ENCODE measurements at places on chromosomes 5 and 9. TPM values are rescaled to one million over a fixed set of nuclear protein-coding genes. Genes with fewer than 3 reads are reported as not detected.

DNA sequence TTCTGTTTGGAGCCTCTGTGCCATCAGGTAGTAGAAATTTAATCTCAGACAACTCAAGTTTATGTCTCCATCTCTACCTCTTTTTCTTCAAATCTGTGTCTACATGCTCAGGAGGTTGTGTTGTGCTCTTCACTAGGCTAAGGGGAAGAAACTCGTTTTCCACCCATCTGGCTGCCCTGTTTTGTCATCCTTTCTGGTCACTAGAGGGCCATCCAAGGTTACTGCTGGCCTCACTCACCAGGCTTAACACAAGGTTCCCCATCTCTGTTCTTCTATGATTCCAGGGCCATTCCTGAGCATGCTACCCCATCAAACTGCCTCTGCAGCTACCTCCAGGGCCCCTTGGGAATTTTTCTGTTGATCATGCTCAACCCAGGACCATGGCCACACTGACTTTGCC, 213.3 kb upstream of the FBXL7 start:
- no peak for DNase-seq

DNA sequence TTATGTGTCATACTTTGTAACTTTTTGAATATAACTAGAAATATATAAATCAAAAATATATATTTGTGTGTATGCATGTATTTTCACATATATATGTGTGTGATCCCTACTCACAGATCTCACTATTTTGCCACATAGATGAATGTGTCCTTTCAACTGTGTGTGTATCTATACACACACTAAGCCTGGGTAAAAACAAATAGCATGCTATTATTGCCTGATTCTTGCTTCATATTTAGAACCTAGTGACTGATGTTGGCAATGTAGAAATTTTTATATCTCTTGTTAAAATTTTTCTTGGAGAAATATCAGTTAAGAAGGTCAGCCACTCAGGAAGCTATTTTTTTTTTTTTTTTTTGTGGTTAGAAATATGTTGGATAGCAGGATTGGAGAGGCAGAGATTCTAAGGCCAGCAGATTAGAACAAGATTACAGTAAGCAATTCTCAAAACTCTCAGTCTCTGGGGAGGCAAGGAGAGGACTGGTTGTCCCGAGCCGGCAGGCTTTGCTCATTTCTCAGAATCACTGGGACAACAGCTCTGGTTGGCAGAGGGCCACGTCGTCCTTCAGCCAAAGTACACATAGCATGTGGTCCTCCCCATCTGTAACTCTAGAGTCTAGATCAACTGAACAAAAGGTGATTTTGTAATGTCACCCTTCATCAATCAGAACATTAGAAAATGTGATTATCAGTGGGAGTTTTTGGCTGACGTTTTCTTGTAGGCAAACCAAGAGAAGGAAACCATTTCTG, 19.7 kb downstream of the C6 start:
- DNase-seq = no peak

DNA sequence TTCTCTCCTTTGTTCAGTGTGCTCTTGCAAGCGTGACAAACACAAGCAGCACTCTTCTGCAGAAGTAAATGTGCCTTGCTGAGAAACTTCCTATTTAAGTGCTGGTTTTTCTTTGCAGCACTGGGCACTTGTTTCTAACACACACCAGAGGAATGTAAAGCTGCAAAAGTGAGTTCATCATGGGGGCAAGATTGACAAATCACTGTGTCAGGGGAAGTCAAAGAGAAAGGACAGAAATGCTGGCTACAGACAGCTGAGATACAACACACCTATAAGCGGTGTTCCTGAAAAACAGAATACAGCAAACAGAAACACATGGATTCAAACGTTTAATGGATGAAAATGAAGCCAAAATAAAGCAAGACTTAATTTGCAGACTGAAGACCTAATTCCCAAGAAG, 19.6 kb downstream of the ROR2 start:
- no peak for DNase-seq

The TLX3 gene
- total RNA-seq = not detected

The NSMF gene
- total RNA-seq = 89.1 TPM

DNA sequence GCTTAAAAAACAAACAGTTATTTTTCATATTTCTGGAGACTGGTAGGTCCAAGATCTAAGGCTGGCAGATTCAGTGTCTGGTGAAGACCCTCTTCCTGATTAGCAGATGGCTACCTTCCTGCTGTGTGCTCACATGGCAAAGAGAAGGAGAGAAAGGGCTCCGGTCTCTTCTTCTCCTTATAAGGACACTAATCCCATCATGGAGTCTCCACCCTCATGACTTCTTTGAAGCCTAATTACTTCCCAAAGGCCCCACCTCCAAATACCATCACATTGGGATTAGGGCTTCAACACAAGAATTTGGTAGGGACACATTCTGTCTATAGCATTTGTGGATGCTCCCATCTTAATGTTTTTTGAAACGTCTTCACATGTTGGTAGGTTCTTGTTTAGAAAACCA, 391.1 kb downstream of the TMEM161B start:
- DNase-seq = no peak

The IFNA1 gene
- total RNA-seq = not detected

DNA sequence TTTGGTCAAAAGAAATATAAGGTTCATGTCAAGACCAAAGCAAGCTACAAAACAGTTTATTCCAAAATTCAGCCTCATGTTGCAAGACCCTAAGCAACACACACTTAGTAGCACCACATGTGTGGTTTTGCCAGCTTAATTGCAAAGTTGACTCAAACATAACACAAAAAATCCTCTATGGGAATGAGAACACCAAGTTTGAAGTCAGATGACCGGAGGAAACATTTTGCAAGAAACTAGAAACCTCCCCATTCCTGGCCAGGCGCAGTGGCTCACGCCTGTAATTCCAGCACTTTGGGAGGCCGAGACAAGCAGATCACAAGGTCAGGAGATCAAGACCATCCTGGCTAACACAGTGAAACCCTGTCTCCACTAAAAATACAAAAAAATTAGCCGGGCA, 261.8 kb downstream of the EBF1 start:
- no peak for DNase-seq

The OR13C5 gene
- total RNA-seq = not detected

DNA sequence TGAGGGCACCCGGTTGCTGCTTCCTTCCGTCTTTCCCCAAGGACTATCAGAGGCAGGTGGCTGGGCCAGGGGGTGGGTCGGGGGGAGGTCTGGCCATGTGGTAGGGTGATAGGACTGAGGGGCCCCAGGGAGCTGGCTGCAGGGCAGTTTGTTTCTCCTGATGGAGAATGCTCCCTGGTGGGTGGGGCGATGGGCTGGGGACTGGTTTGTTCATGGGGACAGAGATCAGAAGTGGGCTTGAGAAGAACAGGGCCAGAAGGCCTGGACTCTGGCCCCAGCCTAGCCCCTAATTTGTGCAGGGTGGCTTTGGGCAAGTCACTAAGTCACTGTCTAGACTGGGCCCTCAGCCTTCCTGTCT, 117.4 kb downstream of the RGS3 start:
- DNase-seq = no peak

DNA sequence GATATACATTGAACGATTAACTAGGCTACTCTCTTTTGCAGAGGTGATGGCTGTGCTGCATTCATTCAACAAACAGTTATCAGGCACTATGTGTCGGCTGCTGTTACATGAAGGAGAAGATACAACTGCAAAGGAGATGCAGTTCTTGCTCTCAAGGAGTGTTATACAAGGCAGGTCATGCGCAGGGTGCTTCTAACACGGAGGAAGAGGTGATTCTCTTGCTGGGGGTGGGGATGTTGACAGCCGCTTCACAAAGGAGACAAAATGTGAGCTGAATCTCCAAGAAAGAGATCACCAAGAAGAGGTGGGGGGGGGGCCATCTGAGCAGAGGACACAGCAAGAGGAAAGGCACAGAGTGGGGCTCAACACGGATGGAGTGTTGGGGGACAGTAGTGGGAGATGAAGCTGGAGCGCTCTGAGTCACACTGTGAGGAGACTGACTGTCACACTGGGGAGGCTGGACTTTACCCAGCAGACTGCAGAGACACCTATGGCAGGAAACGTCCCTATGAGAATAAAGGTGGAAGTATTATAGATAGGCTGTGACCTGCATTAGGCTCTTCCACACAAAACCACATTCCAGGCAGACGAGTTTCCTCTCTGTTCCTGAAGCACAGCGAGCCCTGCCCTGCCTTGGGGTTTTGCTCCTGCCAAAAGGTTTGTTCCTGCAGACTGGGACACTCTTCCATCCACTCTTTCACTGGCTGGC, 20.9 kb downstream of the NDUFA8 start:
- DNase-seq = no peak

DNA sequence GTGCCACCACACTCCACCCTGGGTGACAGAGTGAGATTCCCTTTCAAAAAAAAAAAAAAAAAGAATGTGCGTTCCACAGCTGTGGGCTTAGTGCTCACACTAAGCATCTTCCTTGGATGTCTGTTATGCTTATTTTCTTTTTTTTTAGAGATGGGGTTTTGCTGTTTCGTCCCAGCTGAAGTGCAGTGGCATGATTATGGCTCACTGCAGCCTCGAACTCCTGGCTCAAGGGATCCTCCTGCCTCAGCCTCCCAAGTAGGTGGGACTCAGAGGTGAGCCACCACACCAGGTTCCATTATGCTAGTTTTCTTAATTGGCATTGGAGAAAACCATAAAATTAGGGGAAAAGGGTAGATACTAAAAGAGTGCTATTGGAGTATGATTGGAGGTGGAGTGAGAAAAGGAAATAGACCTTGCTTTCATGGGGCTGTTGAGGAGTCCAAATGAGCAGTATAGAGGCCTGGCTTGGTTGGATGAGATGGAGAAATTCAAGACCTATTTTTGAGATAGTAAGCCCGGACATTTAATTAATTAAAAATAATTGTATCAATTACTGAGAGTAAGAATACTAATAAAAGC, 978 bp upstream of the BRD3OS start:
- DNase-seq = no peak

GRCh38 chr9:105346273-105346672, 101.6 kb upstream of the FSD1L start:
- no peak for DNase-seq

DNA sequence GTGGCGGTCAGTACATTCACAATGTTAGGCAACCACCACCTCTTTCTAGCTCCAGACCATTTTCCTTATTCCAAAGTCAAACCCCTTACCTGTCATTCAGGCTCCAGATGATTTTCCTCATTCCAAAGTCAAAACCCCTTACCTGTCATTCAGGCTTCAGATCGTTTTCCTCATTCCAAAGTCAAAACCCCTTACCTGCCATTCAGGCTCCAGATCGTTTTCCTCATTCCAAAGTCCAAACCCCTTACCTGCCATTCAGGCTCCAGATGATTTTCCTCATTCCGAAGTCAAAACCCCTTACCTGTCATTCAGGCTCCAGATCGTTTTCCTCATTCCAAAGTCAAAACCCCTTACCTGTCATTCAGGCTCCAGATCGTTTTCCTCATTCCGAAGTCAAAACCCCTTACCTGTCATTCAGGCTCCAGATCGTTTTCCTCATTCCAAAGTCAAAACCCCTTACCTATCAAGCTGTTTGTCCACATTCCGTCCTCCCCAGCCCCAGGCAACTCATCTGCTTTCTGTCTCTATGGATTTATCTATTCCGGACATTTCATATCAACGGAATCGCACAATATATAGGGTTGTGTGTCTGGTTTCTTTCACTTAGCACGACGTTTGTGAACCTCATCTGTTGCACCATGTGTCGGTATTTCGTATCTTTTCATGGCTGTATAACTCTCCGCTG, 5.2 kb downstream of the PLEKHG4B start:
- DNase-seq = no peak

- DNase-seq = no peak
Measured at GRCh38 chr9:115548609-115549260, 430.8 kb upstream of the TNC start.

GRCh38 chr9:29750062-29750461, 2176.8 kb upstream of the C9orf72 start:
- no peak for DNase-seq

DNA sequence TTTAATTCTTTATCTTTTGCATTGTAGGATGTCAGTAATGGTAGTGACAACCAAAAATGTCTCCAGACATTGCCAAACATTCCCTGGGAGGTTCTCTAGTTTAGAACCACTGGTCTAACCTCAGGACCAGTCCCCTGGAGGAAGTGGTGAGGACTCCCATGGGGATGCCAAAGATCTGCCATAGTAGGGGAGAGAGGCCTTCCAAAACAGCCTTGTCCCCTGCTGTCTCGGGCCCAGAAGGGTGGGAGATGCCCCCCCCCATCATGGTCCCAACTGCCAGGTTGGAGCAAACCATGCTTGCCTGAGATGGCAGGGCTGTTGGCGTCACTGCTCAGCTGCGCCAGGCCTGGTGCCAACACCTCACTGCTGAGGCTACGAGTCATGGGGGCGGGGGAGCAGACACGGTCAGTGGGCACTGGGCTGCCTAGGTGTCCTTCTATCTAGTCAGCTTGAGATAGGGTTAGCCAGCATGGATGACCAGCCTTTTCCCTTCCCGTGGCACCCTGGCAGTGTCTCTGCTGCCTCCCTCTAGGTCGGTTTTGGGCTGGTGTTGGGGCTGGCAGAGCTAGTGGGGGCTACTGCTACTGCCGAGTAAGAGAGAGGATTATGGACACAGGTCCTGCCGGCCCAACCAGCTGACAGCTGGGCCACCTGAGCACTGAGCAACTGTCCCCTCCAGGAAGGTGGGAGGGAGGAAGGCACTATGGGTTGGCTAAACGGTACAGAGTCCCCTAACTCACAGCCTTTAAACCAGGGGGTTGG, 8.3 kb upstream of the CXXC5 start:
- no peak for DNase-seq

DNA sequence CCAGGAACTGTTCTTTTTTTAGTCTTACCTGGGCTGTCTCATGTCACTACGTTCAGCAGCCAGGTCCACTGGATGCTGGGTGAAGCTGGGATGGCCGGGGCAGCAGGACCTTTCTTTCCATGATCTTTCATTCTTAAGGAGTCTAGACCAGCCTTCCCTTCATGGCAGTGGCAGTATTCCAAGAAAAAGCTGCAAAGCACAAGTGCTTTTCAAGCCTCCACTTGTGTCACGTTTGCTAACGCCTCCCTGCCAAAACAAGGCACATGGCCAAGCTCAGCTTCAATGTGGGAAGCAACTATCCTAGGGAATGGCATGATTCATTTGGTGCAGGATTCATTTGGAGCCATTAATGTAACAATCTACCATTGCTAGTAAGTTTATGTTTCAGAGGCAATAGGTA, 94.8 kb downstream of the RCL1 start:
- no peak for DNase-seq

DNA sequence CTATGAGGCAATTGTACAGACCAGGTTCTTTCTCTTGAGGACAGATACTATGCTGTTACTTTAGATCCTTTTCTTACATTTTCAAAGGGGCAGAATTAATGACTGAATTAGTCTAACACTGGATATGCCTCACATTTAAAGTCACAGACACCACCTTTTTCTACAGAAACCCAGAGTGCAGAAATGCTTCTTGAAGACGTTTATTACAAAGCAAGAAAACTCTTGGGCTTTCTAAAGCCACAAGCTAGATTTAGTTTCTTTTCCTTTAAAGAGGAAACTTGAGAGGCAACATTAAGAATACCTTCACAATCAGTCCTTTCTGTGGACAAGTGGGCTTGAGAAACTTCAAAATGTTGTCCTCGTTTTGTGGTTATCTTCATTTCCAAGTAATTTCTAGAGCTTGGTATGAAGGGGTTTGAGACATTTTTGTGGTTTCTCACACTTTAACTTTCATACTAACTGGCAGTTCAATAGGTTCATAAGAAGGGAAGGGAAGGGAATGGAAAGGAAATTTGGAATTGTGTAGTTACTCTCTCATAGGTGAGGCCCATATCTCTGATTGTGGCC, 527.4 kb downstream of the RASEF start:
- DNase-seq = no peak

All from activated T-cell treated with anti-CD3 and anti-CD28 coated beads, Interleukin-2, amount 50 U/mL, for 4 hours (primary cell).